ENCODE measurements at places on chromosomes 11 and 22.

- DNase-seq = no peak
These were observed 70.2 kb upstream of the CREB3L1 start for GRCh38 chr11:46207270-46207669.

DNA sequence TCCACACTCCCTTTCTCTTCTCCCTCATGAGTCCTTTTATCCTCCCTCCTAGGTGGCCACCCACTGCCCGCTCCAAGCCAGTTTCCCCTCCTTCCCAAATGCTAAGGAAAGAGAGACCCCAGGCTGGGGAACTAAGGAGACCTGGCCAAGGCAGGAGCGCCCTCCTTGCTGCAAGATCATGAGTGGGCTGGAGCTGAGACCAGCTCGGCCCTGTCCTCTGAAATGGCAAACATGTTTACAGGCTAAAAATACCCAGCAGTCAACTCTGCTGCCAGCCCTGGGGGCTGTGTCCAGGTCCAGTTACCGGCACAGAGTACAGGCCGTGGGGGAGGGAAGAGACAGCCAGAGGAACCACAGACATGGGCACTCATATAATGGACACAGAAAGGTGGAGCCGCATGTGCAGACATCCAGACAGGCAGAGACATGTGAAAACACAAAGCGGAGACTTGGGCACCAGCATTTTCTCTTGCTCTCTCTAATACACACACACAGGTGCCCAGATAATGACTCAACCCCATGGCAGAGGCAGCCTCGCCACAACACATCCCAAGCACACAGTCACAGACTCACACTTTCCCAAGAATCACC, 1.2 kb upstream of the AHNAK start:
- DNase-seq = peak; percentile 22

- DNase-seq = no peak
These were observed 21.0 kb downstream of the MAFF start for GRCh38 chr22:38222797-38223119.

DNA sequence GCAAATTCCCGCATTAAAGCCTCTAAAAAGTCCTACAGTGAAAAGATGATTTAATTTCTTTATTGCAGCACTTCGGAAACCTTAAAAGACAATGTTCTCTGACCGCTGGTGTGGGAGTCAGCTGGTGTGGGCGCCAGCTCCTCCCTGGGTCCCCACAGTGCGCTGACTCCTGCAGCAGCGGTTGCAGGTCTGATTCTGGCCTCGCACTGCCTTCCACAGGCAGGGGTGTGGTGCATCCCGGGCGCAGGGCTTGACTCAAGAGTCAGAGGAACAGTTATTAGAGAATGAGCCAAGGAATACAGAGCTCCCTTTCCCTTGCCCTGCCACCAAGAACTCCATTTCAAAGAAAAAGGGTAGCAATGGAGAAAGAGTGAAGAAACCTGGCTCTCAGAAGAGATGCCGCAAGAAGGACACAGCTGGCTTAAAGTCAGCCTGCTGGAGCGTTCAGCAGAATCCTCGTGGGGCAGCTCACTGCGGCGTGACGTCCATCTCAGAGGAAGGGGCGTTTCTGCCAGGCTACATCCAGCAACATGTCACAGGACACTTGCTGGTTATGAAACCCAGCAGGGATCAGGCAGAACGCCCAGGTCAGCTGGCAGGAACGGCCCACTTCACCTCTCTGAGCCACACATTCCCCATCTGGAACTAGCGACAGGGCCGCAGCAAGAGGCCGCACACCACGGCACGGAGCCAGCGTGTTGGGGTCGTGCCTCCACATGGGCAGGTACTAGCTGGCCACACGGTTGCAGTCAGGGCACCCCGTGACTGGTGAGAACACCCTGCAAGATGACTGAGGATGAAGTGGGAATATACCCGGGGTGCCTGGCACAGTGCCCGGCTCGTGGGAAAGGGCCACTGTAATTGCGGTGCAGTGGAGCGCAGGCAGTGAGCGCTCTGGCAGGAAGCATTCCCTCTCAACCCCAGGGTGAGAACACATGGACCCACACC, 18.1 kb upstream of the EFCAB6 start:
- peak; percentile 74 for DNase-seq
